Stimulated activated naive CD4-positive, alpha-beta T cell (primary cell): ENCODE measurements at places on chromosomes 4 and X.

GRCh38 chr4:10028910-10029309 is 7.6 kb upstream of the SLC2A9 start:
- no peak for DNase-seq

DNA sequence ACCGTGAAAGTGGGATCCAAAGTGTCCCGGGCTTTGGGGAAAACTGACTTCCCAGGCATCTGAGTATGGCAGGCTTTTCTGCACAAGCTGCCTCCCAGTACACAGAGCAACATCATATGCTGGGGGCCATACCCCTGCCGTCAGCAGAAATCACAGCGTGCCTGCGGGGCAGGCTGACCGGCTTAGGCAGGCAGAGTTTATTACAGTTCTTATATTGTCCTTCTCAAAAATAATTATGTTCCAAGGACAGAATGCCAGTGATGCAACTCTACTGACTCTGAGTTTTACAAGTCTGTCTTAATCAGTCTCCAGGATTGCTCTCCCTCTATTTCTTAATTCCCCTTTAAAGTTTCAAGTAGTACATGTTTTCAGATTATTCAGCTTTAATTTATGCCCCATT is 37.0 kb downstream of the IL21 start:
- no peak for DNase-seq

DNA sequence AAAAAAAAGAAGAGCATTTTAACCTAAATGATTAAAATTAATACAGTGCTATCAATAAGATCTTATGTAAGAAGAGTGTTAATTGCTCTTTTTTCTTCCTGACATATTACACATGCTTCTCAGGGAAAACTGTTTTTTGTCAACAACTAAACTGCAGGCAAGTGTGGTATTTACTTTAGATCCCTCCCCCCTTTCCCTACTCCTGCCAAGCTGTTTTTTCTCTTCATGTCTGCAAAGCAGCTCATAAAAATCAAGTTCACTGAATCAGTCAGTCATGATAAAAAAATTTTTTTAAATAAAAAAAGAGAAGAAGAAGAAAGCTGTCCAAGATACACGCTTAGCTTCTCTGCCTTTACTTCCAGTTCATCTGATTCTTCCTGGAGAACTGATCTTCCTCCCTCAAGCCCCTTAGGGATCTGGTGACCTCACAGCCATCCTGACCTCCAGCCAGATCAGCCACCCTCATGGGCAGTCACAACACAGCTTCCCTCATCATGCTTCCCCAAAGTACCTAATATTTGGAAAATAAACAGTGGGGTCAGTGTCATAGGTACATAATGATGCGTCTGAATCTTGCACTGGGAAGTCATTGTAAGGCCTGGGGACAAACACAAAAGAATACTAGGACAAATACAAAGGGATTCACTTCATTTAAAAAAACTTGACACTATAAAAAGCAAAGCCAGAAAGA is 87.0 kb downstream of the ZNF827 start:
- DNase-seq, result no peak

DNA sequence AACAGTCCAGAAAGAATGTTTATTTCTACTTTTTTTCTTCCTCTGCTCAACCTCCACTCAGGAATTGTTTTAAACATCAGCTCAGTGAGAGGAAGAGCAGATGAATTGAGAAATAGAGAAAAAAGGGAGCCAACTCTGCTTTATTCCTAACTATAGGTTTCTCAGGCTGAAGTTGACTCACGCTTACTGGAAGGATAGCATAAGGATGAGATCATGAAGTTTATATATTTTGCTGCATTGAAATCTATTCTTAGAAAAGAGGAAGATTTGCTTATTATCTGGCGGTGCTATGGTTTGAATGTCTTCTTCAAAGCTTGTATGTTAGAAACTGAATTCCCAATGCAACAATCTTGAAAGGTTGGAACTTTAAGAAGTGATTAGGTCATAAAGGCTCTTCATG is 1673.4 kb upstream of the PCDH7 start:
- no peak for DNase-seq

GRCh38 chr4:143403553-143403820 is 66.8 kb downstream of the GAB1 start:
- DNase-seq, result no peak

DNA sequence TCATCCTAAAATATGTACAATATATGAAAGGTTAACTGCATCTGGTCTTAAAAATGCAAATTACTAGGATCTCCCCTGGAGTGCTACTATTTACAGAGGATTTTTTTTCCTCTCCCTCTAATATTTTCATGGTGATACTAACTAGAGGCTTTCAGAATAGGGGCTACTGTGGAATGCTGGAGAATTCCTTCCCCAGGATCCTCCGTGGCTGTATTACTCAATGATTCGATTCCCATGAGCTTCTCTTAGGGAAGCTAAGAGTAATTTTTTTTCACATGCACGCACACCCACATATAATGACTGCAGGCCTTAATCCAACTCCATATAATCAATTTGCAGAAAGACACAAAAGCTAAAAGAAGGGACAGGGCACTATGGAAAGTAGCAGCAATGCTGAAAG is 184.7 kb downstream of the ARHGAP6 start:
- DNase-seq, result no peak

GRCh38 chr4:142373610-142374009 is 472.5 kb downstream of the INPP4B start:
- DNase-seq, result no peak

GRCh38 chr4:125433453-125433852 is 118.7 kb downstream of the FAT4 start:
- no peak for DNase-seq

DNA sequence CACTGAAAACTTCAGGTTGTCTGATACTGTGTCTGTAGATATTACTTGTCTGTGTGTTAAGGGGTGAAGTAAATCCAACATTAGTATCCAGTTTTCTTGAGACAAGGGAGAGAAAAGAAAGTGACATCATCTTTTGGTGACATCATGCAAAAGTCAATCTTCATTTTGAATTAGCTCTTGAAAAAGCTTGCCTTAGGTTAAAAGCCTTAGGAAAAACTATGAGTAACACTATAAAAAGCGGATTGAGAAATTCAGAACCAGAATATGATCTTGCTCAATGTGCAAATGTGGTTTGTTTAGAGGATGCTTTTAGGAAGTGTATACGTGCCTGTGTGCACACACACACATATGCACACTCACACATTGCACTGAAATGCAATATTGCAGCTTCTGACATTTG is 345.8 kb upstream of the CASK start:
- DNase-seq, result no peak

DNA sequence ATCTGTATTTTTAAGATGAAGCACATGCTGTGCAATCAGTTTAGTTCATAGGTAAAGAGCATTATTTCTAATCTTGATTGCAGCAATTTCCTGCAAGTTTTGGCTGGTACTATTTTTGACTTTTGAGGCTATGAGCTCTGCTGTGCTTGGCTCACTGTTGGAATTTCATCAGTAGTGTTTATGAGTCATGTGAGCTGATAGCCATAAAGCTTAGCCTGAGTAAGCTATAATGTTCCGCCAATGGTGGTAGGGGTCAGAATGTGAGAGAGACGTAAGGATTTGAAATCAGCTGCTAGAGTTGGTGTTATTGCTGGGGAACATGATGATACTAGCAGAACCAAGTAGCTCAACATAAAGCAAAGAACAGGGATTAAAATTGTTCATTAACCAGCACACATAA is 590.9 kb upstream of the GNPDA2 start:
- DNase-seq, result no peak

GRCh38 chrX:3145716-3146115 is 104.4 kb downstream of the ARSF start:
- no peak for DNase-seq

GRCh38 chr4:56681853-56682525 is 893 bp upstream of the HOPX start:
- no peak for DNase-seq

- DNase-seq, result no peak
Measured at GRCh38 chr4:180617196-180617595, 1626.0 kb upstream of the TENM3 start.

DNA sequence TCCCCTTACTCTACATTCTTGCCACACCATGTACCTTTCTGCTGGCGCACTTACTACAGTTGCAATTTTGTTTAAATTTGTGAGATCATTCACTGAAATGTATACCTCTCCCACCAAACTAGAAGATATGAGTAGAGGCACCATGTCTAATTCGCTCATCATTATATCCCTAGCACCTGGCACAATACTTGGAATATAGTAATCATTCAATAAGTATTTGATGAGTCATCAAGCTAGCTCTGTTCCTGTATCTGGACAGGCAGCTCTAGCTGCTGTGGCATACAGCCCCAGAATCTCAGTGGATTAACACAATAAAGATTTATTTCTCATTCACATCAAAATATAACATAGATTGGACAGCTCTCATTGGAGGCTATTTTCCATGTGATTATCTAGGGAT is 245.9 kb downstream of the IDS start:
- no peak for DNase-seq

DNA sequence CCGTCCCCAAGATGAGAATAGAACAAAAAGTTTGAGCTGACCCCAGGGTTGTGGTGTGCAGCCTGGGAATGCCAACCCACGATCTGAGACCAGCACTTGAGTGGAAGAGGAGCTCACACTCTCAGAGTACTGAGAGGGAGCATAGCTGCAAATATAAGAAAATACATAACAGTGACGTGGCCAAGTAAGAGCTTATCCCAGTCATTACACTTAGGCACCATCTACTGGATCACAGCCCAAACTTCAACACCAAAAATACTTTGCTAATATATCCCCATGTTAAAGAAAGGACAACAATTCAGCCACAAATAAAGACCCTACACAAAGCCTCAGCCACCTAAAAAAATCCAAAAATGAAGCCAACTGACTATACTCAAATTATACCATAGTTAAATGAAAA is 33.3 kb upstream of the CXCL6 start:
- DNase-seq, result no peak

- DNase-seq, result no peak
Measured at GRCh38 chrX:152658302-152658701, 20.6 kb downstream of the GABRQ start.
